ENCODE measurements at places on chromosomes 4 and X. TPM values are rescaled to one million over a fixed set of nuclear protein-coding genes. Genes with fewer than 3 reads are reported as not detected.

GRCh38 chr4:10035130-10035529 is 13.8 kb upstream of the SLC2A9 start:
- no peak for DNase-seq

GRCh38 chrX:55342533-55343501 is 78.1 kb upstream of the PAGE3 start:
- DNase-seq: no peak

DNA sequence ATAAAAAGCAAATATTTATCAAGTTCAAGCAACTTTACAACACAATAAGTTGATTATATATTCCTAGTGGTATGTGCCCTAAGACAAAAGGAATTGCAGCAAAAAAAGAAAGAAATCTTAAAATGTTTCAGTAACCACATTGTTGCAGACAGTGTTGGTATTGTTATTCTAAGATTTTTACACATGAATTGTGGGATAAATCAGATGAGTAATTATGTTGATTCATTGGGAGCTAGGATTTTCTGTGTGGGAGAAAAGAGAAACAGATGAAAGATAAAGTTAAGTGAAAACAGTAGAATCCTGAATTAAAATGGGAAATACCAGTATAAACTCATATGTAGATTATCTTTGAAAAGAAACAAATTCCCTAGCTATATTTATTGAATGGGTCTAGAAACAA is 362.4 kb downstream of the PPP3CA start:
- DNase-seq: no peak

The NHS gene
- total RNA-seq: 0.59 TPM

- no peak for DNase-seq
These were observed 647.1 kb downstream of the ANKRD50 start for GRCh38 chr4:124065422-124065821.
